Activated T-cell treated with anti-CD3 and anti-CD28 coated beads for 24 hours (primary cell): ENCODE measurements at places on chromosomes 2 and 18.

GRCh38 chr18:46531482-46531881 is 125.5 kb downstream of the LOXHD1 start:
- DNase-seq: no peak

GRCh38 chr2:191215230-191215629 is 30.0 kb upstream of the MYO1B start:
- no peak for DNase-seq

- peak; percentile 23 for DNase-seq
These were observed 7.8 kb upstream of the OR6B3 start for GRCh38 chr2:240060977-240061591.

- DNase-seq: no peak
These were observed 95.1 kb upstream of the XPO1 start for GRCh38 chr2:61633250-61633649.

GRCh38 chr2:189337656-189338055 is 103.6 kb upstream of the WDR75 start:
- no peak for DNase-seq

DNA sequence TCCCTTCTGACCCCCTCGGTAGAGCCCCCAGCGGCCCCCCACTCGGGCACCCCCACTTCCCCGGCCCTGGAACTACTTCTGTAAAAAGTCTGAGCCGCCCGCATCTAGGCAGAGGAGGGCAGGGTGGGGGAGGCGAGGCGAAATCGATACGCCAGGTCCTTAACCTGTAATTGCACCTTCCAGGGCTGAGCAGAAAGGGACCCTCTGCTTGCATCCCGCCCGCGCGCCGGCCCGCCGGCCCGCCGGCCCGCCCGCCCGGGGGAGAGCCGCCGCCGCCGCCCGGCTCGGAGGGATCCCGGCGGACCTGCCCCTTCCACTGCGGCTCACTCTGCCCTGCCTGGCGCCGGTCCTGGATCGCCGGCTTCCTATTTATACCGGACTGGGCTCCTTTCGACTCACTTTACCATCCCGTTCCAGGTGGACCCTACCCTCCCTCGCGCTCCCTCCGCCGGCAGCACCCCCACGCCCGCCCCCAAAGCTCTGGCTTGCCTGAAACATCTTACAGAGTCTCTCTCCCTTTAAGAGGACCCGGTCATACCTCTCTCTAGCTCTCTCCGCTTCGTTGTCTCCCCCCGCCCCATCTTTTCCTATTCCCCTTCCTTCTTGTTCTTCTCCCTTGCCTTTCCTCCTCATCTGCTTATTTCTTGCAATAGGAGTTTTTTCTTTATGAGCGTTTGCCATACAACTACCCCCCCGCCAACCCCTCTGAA is 797 bp downstream of the KLHL14 start:
- no peak for DNase-seq

DNA sequence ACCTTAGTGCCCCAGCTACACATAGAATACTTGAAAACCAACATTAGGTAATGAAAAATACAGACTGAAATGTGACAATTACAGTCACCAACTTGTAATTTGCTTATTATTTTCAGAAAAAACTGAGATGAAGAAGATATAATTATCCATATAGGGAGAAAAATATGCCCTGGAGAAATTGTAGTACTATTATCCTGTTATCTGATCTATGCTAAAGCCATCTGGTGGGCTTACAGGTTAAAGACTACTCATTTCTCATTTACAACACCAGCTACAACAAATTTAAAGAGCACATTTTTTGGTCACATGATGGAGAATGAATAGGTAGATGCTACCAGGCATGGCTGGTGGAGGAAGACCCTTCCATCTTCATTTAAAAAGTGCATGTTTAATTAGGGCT is 79.6 kb upstream of the NYAP2 start:
- DNase-seq: no peak

- no peak for DNase-seq
These were observed 32.3 kb upstream of the ACSL3 start for GRCh38 chr2:222828572-222828971.

GRCh38 chr2:64277101-64277849 is 133.1 kb upstream of the PELI1 start:
- DNase-seq: no peak

GRCh38 chr18:78820161-78820834 is 159.3 kb upstream of the SALL3 start:
- no peak for DNase-seq

DNA sequence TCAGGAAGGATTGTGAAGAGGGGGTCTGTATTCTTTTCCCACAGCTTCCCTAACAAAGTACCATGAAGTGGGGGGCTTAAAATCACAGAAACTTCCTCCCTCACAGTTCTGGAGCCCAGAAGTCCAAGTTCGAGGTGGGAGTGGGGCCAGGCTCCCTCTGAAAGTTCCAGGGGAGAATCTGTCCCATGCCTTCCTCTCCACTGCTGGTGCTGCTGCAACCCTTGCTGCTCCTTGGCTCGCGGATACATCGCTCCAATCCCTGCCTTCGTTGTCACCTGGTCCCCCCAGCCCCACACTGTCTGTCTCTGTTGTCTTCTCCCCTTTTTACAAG is 134.1 kb downstream of the DDX1 start:
- DNase-seq: no peak

- no peak for DNase-seq
These were observed 84.1 kb downstream of the TMEM237 start for GRCh38 chr2:201559067-201559710.

GRCh38 chr2:170771421-170771937 is 1.3 kb downstream of the ERICH2 start:
- no peak for DNase-seq

DNA sequence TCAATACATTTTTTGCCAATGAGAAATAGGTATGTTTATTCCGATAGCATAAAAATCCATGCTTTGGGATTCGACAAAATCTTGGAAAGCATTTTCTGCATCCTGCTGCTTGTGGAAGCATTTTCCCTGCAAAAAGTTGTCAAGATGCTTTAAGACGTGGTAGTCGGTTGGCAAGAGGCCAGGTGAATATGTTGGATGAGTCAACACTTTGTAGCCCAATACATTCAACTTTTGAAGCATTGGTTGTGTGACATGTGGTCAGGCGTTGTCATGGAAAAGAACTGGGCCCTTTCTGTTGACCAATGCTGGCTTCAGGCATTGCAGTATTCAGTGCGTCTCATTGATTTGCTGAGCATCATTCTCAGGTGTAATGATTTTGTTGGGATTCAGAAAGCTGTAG is 764.5 kb downstream of the TRIB2 start:
- no peak for DNase-seq

DNA sequence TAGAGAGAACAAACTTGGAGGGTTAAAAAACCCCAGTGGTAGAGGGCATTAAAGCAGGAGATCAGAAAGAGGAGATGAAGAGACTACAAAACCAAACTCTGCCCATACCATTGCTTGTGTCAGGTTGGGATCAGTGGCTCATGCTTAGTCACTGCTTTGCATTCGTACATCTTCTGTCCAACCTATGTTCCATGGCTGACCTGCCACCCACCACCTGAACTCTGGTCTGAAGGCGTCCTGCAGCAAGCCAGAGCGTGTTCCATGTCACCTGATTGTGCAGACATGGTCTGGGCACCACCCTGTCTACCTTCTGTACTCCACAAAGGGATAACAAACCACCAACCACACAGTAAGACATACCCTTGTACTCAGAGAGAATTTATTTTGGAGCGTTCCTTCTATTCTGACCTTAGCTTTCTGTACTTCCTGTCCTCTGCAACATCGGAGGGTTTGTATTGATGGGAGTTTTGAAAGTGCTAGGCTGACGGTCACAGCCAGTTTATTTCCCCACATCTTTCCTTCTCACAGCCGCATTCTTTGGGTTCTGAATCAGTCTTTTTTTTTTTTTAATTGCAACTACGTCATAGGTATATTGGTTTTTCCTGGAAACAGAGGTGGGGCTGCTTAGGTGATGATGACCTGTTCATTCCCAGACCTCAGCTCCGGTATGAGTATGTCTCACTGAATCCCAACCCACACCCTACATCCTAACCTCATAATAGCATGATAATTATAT is 88.3 kb downstream of the SOWAHC start:
- no peak for DNase-seq

GRCh38 chr18:13612196-13612997 is 114.0 kb downstream of the FAM210A start:
- peak; percentile 64 for DNase-seq

DNA sequence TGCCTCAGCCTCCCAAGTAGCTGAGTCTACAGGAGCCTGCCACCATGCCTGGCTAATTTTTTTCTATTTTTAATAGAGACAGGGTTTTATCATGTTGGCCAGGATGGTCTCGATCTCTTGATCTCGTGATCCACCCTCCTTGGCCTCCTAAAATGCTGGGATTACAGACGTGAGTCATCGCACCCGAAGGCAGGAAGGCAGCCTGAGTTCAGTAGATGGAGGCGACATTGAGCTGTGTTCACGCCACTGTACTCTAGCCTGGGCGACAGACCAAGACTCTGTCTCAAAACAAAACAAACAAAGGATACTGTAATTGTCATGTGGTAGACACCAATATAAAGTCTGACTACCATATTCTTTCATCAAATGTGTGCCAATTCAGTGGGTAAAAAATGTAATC is 500.9 kb upstream of the DSEL start:
- no peak for DNase-seq

GRCh38 chr18:12606592-12607315 is 51.2 kb downstream of the SPIRE1 start:
- DNase-seq: no peak

GRCh38 chr18:41992703-41993102 is 37.7 kb downstream of the PIK3C3 start:
- no peak for DNase-seq

GRCh38 chr2:62406573-62407043 is 99.4 kb downstream of the TMEM17 start:
- DNase-seq: no peak

DNA sequence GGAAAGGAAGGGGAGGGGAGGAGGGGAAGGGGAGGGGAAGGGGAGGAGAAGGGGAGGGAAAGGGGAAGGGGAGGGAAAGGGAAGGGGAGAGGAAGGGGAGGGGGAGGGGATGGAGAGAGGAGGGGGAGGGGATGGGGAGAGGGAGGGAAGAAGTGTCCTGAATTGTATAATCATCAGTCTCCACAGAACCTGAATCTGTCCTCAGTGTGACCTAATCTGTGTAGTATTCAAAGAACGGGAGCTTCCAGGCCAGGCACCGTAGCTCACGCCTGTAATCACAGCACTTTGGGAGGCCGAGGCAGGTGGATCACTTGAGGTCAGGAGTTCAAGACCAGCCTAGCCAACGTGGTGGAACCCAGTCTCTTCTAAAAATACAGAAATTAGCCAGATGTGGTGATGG is 41.1 kb upstream of the CCDC150 start:
- DNase-seq: no peak

DNA sequence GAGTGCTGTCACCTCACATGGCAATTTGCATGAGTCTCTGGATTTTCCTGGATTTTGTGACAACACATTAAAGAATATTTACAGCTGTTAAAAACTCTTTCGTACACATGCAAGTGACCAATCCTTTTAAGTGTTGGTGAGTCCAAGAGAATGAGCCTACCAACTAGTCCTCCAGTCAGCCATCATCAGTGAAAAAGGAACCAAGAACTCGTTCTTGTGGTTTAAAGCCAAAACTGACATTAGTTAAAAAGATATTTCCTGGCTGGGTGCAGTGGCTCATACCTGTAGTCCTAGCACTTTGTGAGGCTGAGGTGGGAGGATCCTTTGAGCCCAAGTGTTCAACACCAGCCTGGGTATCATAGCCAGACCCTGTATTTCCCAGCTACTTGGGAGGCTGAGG is 215.4 kb upstream of the ITGA4 start:
- no peak for DNase-seq

DNA sequence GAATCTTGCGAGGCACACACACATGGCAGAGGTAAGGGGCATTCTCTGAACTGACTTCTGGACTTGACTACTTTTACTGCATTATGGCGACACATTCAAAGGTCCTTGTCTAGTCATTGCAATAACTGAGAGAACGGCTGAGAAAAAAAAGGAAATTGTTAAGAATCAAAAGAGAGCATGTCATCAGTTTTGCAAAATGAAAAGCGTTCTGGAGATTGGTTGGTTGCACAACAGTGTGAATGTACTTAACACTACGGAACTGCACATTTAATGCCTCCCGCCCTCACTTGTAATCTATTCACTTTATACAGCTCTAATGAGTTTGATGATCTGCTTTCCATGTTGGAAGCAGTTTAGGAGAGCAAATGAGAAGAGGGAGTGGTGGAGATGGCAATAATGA is 68.5 kb upstream of the NFU1 start:
- no peak for DNase-seq

- DNase-seq: no peak
These were observed 9.9 kb downstream of the TNP1 start for GRCh38 chr2:216849987-216850386.

- no peak for DNase-seq
These were observed 186.6 kb downstream of the MTX2 start for GRCh38 chr2:176455816-176456291.

DNA sequence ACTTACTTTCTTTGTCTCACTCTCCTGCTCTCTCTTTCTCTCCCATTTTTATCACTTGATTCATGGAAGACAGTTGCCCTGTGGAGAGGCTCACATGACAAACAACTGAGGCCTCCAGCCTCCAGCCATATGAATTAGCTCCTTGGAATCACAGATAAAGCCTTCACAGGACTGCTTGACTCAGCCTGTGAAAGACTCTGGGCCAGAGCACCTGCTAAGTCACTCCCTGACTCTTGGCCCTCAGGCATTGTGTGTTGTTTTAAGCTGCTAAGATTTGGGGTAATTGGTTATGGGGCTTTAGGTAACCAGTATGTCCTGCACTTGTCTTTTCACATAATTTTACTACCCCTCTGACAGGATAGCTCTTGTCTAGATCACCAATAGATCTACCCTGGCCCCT is 334.9 kb downstream of the SOX11 start:
- no peak for DNase-seq

DNA sequence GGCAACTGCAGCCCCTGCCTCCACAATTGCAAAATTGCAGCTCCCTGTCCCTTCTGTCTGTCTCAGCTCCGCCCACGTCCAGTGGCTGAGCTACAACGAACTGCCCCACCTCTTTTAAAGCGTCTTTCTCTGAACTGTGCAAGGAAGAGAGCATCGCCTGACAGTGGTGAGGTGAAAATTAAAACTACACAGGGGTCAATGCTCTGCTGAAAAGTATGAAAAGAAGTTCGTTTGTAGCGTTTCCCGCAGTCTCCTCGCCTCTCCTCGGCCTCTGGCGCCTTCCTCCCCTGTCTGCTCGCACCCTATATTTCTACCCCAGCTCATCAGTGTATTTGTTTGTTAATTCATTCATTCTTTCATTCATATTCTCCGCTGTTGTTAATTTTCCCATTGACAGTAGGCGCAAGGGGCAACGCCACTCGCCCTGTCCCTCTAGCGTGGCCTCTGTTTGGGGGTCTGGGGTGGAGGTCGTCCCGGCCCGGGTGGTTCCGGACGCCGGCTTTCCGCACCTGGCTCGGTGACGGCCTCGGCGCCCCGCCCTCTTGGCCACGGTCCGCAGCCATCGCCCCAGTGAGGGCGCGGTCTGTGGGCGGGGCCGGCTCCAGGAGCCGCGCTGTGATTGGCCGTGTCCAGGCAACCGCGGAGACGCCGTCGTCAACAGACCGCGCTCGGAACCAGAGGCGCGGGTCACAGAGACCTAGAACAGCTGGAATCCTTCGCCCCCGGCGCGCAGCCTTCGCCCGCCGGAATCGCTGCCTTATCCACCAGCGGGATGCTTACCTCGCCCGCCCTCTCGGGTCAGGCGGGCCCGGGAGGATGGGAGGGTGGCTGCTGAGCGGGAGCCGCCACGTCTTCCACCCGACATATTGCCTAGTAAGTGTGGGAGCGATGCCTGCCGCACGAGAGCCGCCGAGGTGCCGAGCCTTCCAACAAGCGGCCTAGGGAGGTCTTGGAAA is at the start of gene VWA3B:
Gene VWA3B, plus strand, starts transcription at position 677 of the 956 bp plus-strand sequence. CDS start 5,926 bp downstream, outside the sequence.
- DNase-seq: peak; percentile 30

- no peak for DNase-seq
These were observed 613.3 kb downstream of the TSN start for GRCh38 chr2:122368576-122369243.
